ENCODE measurements at places on chromosomes 4 and X. TPM values are rescaled to one million over a fixed set of nuclear protein-coding genes. Genes with fewer than 3 reads are reported as not detected.

CSAG2 gene
- total RNA-seq: not detected

GAB1 gene
- 3.6 TPM for total RNA-seq

G6PD gene
- 369 TPM for total RNA-seq

FAM184B gene
- 0.02 TPM for total RNA-seq

ERAS gene
- not detected for total RNA-seq

WFS1 gene
- 4.5 TPM for total RNA-seq

SPINK2 gene
- total RNA-seq: not detected

CCKAR gene
- total RNA-seq: not detected

KIF4A gene
- total RNA-seq: 34.0 TPM

RADX gene
- 9.0 TPM for total RNA-seq

HTR2C gene
- not detected for total RNA-seq

GJB1 gene
- total RNA-seq: not detected

GLRA3 gene
- 0.09 TPM for total RNA-seq

XAGE1B gene
- not detected for total RNA-seq

TLR7 gene
- not detected for total RNA-seq

MAOA gene
- 18.2 TPM for total RNA-seq

Measured in NCI-H460 (cell line).